ENCODE measurements at places on chromosomes 5 and 9.
A peak's percentile ranks its signal among the peaks of the same experiment; 100 is the strongest.

- no peak for DNase-seq
These were observed 615.2 kb upstream of the SEMA6A start for GRCh38 chr5:117189784-117190183.

DNA sequence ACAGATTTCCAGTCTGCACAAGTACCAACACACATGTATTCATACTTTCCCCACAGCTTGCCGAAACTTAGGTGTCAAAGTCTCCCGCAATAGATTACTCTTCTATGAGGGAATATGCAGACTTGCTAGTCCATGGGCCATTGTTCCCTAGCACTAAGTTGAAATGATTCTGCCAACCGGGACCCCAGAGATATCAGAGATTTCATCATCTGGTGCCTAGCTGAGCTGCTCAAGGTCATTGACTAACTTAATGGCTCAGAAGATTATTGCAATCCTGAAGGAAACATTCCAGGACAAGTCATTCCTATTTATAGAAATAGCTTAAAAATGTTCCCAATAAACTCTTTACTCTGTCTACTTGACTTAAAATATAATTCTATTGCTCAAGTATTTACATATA lies 202.6 kb downstream of the PIK3R1 start:
- no peak for DNase-seq

DNA sequence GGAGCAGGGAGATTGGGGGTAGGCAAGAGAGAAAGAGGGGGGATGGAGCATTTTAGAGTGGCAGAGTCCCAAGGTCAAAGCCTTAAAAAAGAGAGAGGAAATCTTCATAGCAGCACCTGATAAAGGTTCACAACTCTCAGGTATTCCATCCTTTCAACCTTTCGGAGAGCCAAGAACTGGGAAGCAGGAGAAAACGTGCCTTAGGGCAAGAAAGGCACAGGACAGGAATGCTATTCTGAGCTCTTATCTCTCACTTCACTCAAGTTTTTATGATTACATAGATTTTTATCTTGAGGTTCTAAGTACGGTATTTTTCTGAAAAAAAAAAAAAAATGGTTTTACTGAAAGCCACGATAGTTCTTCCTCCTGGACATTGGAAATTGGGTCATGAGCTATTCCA lies 34.5 kb upstream of the SMAD5 start:
- no peak for DNase-seq

DNA sequence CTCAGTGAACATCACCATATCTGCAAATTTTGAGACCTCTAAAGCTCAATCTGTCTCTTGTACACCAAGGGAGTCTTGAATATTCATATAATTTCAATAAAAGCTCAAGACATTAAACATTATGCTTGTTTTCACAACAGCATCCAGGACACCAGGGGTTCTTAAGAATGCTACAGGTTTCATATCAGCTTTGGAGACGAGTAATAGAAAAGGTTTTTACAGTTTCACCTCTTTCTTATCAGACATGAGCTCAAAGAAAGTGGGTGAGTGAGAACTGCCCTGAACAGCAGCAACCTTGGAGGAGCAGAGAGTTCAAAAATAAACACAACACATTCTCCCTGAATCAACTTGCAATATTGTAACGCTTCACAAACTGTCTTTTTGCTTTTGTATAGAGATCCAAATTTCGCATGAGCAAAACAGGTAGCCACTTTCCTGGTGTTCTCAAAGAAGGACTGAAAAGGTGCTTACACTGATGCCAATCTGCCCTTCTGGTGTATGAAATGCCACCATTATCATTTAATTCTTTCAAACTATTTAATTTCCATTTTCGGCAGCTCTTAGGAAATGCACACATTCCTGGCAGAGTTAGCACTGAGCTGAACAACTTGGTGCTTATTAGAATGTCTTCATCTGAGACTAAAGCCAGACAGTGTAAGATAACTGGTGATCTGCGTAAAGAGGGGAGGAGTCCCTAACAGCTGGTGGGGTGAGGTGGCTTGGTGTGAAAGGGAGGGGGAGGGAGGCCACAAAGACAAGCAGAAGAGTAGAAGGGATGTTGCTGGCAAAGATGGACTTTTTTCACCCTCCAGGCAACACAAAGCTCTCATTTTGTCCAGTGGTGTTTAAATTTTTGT lies 535.3 kb downstream of the PDE4D start:
- no peak for DNase-seq

- no peak for DNase-seq
These were observed 338.2 kb upstream of the TARS1 start for GRCh38 chr5:33102551-33102950.

- DNase-seq, result no peak
These were observed at the start of gene SLC35D2 for GRCh38 chr9:96383165-96383942. Gene SLC35D2 (minus strand): TSS chr9:96383711. CDS start chr9:96383634, 77 bp downstream.

GRCh38 chr5:172959824-172960799 lies 888 bp downstream of the RPL26L1 start:
- DNase-seq, result peak; percentile 52

- peak; percentile 75 for DNase-seq
These were observed 20.7 kb downstream of the COL5A1 start for GRCh38 chr9:134662143-134662876.
